ENCODE measurements at places on chromosomes 7 and 10. TPM values are rescaled to one million over a fixed set of nuclear protein-coding genes. Genes with fewer than 3 reads are reported as not detected.

ANKRD2 gene
- total RNA-seq: not detected

GIMAP7 gene
- total RNA-seq: 0.30 TPM

ASB10 gene
- total RNA-seq: not detected

HOGA1 gene
- not detected for total RNA-seq

RNF32 gene
- total RNA-seq: 2.3 TPM

HOXA9 gene
- total RNA-seq: not detected

PIK3AP1 gene
- 137 TPM for total RNA-seq

GNAT3 gene
- total RNA-seq: not detected

LRIT1 gene
- total RNA-seq: not detected

TUBB8 gene
- 0.84 TPM for total RNA-seq

DNA sequence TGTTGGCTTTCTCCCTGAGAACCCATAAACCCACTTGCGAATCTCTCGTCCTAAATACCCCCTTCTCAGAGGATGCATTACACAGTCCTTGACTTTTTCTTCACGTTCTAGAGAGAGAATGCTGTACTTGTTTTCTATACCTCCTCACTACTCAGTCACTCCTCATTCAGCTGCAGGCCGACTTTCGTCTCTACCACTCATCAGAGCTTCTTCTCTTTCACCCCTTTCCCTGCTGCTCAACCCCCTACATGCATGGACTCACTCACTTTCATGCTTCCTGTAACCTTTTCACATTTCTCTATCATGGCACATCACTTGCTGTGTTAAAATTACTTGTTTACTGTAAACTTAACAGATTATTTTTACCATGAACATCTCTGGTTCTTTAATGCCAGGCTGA lies 19.8 kb downstream of the MDFIC start:
- H3K36me3 ChIP-seq: peaks cover 7% of the 10 kb centered on the region
- H3K4me1 ChIP-seq: peaks cover 16% of the 10 kb centered on the region

- DNase-seq: no peak
- peaks cover 58% of the 10 kb centered on the region for H3K4me1 ChIP-seq
- no peak overlapping the region for H3K4me3 ChIP-seq
- H3K36me3 ChIP-seq: no peaks in the 10 kb centered on the region
These were observed 52.8 kb downstream of the PWWP2B start for GRCh38 chr10:132449811-132450181.

DNA sequence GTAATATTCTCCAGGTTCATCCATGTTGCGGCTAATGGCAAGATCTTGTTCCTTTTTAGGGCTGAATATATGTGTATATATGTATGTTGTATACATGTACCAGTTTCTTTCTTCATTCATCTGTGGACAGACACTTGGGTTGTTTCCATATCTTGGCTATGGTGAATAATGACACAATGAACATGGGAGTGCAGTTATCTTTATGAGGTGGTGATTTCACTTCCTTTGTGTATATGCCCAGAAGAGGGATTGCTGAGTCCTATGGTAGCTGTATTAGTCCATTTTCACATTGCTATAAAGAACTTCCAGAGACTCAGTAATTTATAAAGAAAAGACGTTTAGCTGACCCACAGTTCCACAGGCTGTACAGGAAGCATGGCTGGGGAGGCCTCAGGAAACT lies 17.1 kb upstream of the TSPAN15 start:
- H3K27me3 ChIP-seq: no peaks in the 10 kb centered on the region
- H3K4me3 ChIP-seq: no peak overlapping the region
- no peak overlapping the region for H3K27ac ChIP-seq
- H3K36me3 ChIP-seq: no peaks in the 10 kb centered on the region

- no peaks in the 10 kb centered on the region for H3K27me3 ChIP-seq
- no peaks in the 10 kb centered on the region for H3K36me3 ChIP-seq
- H3K4me1 ChIP-seq: peaks cover 14% of the 10 kb centered on the region
These were observed 4.7 kb downstream of the MICALL2 start for GRCh38 chr7:1454542-1454941.

- no peaks in the 10 kb centered on the region for H3K4me1 ChIP-seq
- DNase-seq: no peak
- no peaks in the 10 kb centered on the region for H3K27me3 ChIP-seq
- H3K36me3 ChIP-seq: no peaks in the 10 kb centered on the region
- H3K4me3 ChIP-seq: no peak overlapping the region
These were observed 767.7 kb downstream of the TYW1 start for GRCh38 chr7:67764289-67764688.

- H3K36me3 ChIP-seq: no peaks in the 10 kb centered on the region
- H3K4me1 ChIP-seq: no peaks in the 10 kb centered on the region
- no peaks in the 10 kb centered on the region for H3K27me3 ChIP-seq
- DNase-seq: no peak
- no peak overlapping the region for H3K4me3 ChIP-seq
- H3K27ac ChIP-seq: no peak overlapping the region
These were observed 42.2 kb upstream of the OTUD1 start for GRCh38 chr10:23396695-23397094.

GRCh38 chr10:17092216-17092944 lies 37.2 kb downstream of the CUBN start:
- no peak overlapping the region for H3K27ac ChIP-seq
- no peaks in the 10 kb centered on the region for H3K36me3 ChIP-seq
- H3K27me3 ChIP-seq: no peaks in the 10 kb centered on the region
- H3K4me3 ChIP-seq: no peak overlapping the region

DNA sequence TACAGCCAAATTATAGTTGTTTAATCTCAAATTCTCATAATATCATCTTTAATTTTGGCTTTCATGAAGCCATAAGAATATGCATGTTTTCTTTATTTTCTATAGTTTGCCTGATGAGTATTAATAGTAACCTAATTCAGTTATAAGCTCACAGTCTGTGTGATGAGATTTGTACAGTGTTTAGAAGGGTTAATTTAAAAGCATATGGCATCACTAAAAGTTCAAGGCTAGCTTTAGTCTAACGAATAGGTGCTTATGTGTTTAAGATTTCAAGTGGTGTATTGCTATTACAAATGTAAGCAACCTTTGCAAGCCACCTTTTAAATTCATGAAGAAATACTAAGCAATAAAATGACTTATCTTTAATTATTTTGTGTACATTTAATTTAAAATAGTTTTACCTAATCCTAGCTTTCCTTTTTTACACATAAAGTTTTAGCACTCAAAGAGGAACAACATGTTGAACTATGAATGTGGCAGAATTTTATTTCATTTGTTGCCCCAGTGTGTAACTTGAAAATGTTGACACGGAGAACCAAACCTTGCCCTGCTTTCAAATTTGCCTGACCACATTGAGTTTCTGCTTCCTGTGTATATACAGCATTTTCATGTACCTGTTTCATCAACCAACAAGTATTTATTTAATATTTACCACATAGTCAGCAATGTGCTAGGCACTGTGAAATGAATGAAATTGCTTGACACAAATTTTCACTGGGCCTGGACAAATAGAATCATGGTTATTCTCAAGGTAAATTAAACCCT lies 41.5 kb downstream of the TET1 start:
- H3K36me3 ChIP-seq: no peaks in the 10 kb centered on the region
- DNase-seq: no peak
- no peak overlapping the region for H3K4me3 ChIP-seq
- H3K27me3 ChIP-seq: no peaks in the 10 kb centered on the region

- no peaks in the 10 kb centered on the region for H3K36me3 ChIP-seq
- DNase-seq: peak; percentile 79
- peaks cover 89% of the 10 kb centered on the region for H3K4me1 ChIP-seq
- no peak overlapping the region for H3K4me3 ChIP-seq
- H3K27me3 ChIP-seq: no peaks in the 10 kb centered on the region
- peak overlapping the region; percentile 98 for H3K27ac ChIP-seq
These were observed 33.9 kb downstream of the FAM107B start for GRCh38 chr10:14740684-14741247.

GRCh38 chr10:117502421-117503243 lies 39.9 kb upstream of the EMX2 start:
- H3K27ac ChIP-seq: no peak overlapping the region
- no peak overlapping the region for H3K4me3 ChIP-seq
- H3K36me3 ChIP-seq: no peaks in the 10 kb centered on the region
- DNase-seq: no peak

GRCh38 chr7:47288060-47288459 lies 293.9 kb downstream of the TNS3 start:
- peaks cover 53% of the 10 kb centered on the region for H3K36me3 ChIP-seq
- no peak overlapping the region for H3K27ac ChIP-seq
- no peaks in the 10 kb centered on the region for H3K27me3 ChIP-seq
- H3K4me3 ChIP-seq: no peak overlapping the region

DNA sequence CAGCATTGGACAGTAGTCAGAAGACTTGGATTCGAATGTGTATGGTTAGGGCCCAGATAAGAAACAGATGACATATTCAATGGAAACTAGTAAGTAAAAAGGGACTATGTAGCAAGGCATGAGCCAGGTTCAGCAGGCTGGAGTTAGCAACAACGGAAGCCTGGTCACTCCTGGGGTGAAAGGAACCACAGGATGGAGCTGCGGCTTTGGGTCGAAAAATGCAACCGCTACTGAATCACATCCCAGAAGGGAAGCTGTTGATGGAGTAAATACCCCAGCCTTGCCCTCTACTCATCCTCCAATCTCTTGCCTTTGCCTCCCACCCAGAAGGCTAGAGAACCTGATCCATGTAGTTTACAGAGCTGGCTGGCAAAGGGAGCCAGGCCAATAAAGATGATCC lies 37.5 kb upstream of the EGR2 start:
- peaks cover 46% of the 10 kb centered on the region for H3K4me1 ChIP-seq
- H3K4me3 ChIP-seq: no peak overlapping the region
- H3K27me3 ChIP-seq: no peaks in the 10 kb centered on the region
- H3K36me3 ChIP-seq: no peaks in the 10 kb centered on the region

- H3K4me3 ChIP-seq: no peak overlapping the region
- DNase-seq: no peak
- no peaks in the 10 kb centered on the region for H3K36me3 ChIP-seq
- H3K27me3 ChIP-seq: peaks cover 2% of the 10 kb centered on the region
- H3K4me1 ChIP-seq: no peaks in the 10 kb centered on the region
These were observed 34.0 kb downstream of the MYO1G start for GRCh38 chr7:44944821-44945220.

- no peaks in the 10 kb centered on the region for H3K4me1 ChIP-seq
- H3K36me3 ChIP-seq: no peaks in the 10 kb centered on the region
- H3K27me3 ChIP-seq: no peaks in the 10 kb centered on the region
- no peak overlapping the region for H3K27ac ChIP-seq
These were observed 27.3 kb upstream of the CADPS2 start for GRCh38 chr7:122913608-122914007.

DNA sequence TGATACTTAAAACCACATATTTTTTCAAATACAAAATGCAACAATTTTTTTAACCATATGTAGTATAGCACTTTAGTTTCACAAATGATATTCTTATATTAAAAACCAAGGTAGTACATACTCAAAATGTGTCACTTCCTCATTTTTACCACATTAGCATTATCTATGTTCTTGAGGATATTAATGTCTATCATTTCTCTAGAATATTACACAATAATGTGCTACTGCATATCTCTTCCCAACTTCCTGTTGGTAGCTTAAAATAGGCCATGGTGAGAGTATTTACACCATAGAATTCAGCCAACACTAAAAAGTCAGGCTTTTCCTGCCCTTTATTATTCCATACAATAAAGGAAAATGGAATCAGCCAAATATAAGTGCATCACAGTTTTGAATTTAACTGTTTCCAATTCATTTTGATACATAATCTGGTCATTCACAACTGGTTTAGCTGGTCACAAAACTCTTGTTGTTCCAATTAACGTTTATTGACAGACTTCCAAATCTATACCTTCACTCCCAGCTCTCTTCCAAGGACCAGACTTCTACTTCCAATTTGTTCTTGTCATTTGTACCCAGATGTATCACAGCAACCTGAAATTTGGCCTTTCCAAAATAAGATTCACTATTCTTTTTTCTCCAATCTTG lies 20.0 kb upstream of the LRRC17 start:
- no peak overlapping the region for H3K27ac ChIP-seq
- DNase-seq: no peak
- no peak overlapping the region for H3K4me3 ChIP-seq

- peaks cover 12% of the 10 kb centered on the region for H3K4me1 ChIP-seq
- H3K27me3 ChIP-seq: no peaks in the 10 kb centered on the region
- H3K36me3 ChIP-seq: no peaks in the 10 kb centered on the region
- DNase-seq: no peak
- H3K4me3 ChIP-seq: no peak overlapping the region
These were observed 24.3 kb upstream of the ITGB1 start for GRCh38 chr10:32982293-32982709.

DNA sequence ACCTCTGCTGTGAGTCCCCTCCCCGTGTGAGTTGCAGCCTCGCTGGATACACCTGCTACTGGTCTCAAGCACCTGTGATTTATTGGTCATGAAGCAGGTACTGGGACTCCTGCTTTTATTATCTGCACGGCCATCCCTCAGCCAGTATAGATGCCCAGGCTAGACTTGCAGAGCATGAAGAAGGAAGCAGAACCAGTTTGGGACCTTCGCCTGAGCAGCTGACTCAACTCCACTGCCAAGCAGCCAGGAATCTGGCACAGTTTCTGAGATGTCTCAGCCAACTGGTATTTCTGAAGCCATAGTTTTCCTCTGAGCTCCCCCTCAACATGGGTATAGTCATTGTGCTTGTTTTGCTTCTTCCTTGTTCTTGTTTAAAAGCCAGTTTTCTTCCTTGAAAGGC lies 28.0 kb upstream of the SLC39A12 start:
- no peak for DNase-seq
- no peaks in the 10 kb centered on the region for H3K36me3 ChIP-seq
- H3K4me3 ChIP-seq: no peak overlapping the region
- H3K27me3 ChIP-seq: no peaks in the 10 kb centered on the region
- H3K27ac ChIP-seq: no peak overlapping the region

GRCh38 chr10:11742779-11743298 lies 657 bp downstream of the ECHDC3 start:
- no peaks in the 10 kb centered on the region for H3K27me3 ChIP-seq
- H3K4me3 ChIP-seq: peak overlapping the region; percentile 71
- H3K36me3 ChIP-seq: no peaks in the 10 kb centered on the region
- H3K27ac ChIP-seq: no peak overlapping the region
- H3K4me1 ChIP-seq: peaks cover 13% of the 10 kb centered on the region

DNA sequence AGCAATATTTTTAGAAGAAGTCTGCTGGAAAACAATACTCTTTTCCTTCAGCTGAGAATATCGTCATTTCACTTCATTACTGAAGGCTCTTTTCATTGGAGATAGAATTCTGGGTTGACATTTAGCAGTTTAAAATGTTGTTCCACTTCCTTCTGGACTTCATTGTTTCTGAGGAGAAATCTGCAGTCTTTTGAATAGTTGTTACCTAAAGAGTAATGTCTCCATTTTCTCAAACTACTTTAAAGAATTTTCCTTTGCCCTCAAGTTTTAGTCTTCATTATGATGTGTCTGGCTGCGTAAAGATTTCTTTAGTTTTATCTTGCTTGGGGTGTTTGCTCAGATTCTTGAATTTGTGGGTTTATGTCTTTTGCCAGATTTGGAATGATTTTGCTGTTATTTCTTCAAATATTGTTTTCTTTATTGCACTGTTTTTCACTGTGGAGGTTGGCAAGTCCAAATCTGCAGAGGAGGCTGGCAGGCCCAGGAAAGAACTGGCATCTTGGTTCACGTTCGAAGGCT lies 136.3 kb downstream of the DNAJB6 start:
- no peak overlapping the region for H3K27ac ChIP-seq
- H3K27me3 ChIP-seq: no peaks in the 10 kb centered on the region
- DNase-seq: no peak
- H3K36me3 ChIP-seq: no peaks in the 10 kb centered on the region
- H3K4me3 ChIP-seq: no peak overlapping the region

- no peaks in the 10 kb centered on the region for H3K4me1 ChIP-seq
- no peaks in the 10 kb centered on the region for H3K27me3 ChIP-seq
- peaks cover 39% of the 10 kb centered on the region for H3K36me3 ChIP-seq
- DNase-seq: no peak
- no peak overlapping the region for H3K4me3 ChIP-seq
- no peak overlapping the region for H3K27ac ChIP-seq
These were observed 255.4 kb downstream of the ELMO1 start for GRCh38 chr7:37193087-37193774.

GRCh38 chr7:33716581-33717477 lies 188.5 kb upstream of the BMPER start:
- no peaks in the 10 kb centered on the region for H3K4me1 ChIP-seq
- H3K27me3 ChIP-seq: no peaks in the 10 kb centered on the region
- no peak for DNase-seq
